Spinal cord (tissue), 10 donors: ENCODE measurements at places on chromosomes 2 and 18. TPM values are rescaled to one million over a fixed set of nuclear protein-coding genes. Genes with fewer than 3 reads are reported as not detected.

The INSIG2 gene
- 30.4 TPM for polyA plus RNA-seq

The ACYP2 gene
- polyA plus RNA-seq, result 61.4 TPM

The STRN gene
- polyA plus RNA-seq, result 77.0 TPM

The ERFE gene
- 2.4 TPM for polyA plus RNA-seq

The TUBB8B gene
- polyA plus RNA-seq, result 0.65 TPM

The MROH2A gene
- polyA plus RNA-seq, result not detected

The TXNDC9 gene
- polyA plus RNA-seq, result 31.7 TPM

The MYOM1 gene
- polyA plus RNA-seq, result 15.4 TPM

The INHBB gene
- 10.2 TPM for polyA plus RNA-seq

The KATNAL2 gene
- 6.3 TPM for polyA plus RNA-seq

The REEP1 gene
- 110 TPM for polyA plus RNA-seq

The LCT gene
- 0.06 TPM for polyA plus RNA-seq

The SP100 gene
- polyA plus RNA-seq, result 15.8 TPM

The CYP26B1 gene
- 3.6 TPM for polyA plus RNA-seq

The OSBPL1A gene
- 77.0 TPM for polyA plus RNA-seq

The HOXD13 gene
- not detected for polyA plus RNA-seq

The NYAP2 gene
- 8.6 TPM for polyA plus RNA-seq

The ARHGAP15 gene
- 9.6 TPM for polyA plus RNA-seq

The MAB21L4 gene
- polyA plus RNA-seq, result not detected

The PTPRN gene
- polyA plus RNA-seq, result 88.1 TPM

The GNAL gene
- 81.0 TPM for polyA plus RNA-seq

The SSB gene
- 167 TPM for polyA plus RNA-seq

The CYS1 gene
- polyA plus RNA-seq, result 4.1 TPM

The ABCG8 gene
- polyA plus RNA-seq, result 1.7 TPM

The TWIST2 gene
- 5.2 TPM for polyA plus RNA-seq

The DLX1 gene
- 0.14 TPM for polyA plus RNA-seq

The KDM3A gene
- 48.5 TPM for polyA plus RNA-seq

The WDSUB1 gene
- polyA plus RNA-seq, result 11.8 TPM

The PRKAG3 gene
- polyA plus RNA-seq, result 0.23 TPM

The VPS54 gene
- polyA plus RNA-seq, result 25.5 TPM

The NOL4 gene
- polyA plus RNA-seq, result 17.5 TPM
